Esophagus squamous epithelium (tissue), 5 donors: ENCODE measurements at places on chromosomes 2 and 18.
A peak's percentile ranks its signal among the peaks of the same experiment; 100 is the strongest.

DNA sequence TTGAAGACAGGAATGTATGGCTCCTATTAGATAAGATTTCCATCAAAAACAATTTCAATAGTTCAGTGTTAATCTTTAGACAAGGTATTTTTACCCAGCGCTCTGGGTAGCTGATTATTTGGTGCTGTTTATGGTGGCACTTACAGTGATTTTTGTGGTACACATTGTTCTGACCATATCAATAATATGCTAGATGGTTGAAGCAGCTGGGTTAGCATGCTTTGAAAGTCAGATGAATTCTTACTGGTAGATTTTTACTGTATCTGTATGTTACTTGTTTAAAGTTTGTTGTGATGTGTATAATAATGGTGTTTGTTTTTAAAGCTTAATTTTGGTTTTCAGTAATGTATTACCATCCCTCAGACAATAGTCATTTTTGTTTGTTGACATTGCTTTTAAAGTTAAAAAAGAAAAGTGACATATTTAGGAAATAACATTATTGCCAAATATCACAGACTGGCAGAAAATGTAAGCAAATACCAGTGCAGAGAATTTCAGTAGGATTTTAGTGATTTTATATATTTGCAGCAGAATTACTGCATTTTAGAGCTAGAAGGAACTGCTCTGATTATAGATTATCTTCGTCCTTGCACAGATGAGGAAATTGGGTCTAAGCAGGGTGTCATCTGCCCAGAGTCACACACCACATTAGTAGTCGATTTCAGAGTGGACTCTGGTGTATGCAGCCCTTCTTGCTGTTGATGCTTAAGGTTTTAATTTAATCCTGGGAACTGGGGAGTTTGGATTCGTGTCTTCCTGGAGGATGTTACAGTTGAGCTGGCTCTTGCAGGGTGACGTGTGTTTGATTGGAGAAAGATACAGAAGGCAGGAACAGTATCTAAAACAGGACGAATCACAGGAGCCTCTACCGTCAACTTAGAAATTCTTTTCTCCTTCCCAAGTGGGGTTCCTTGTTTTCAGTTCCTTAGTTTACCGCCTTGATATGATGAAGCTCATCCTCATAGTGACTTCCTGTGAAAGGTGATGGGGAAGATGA, 6.6 kb downstream of the SOCS6 start:
- no peak overlapping the region for H3K27ac ChIP-seq
- H3K27me3 ChIP-seq, result no peaks in the 10 kb centered on the region
- no peak for DNase-seq
- no peak overlapping the region for H3K4me3 ChIP-seq

GRCh38 chr2:41970988-41971660, 76.7 kb upstream of the PKDCC start:
- DNase-seq, result no peak
- no peak overlapping the region for H3K27ac ChIP-seq
- H3K4me1 ChIP-seq, result peaks cover 12% of the 10 kb centered on the region
- H3K27me3 ChIP-seq, result peaks cover 6% of the 10 kb centered on the region
- no peaks in the 10 kb centered on the region for H3K36me3 ChIP-seq

GRCh38 chr2:32011485-32011960, 715 bp upstream of the MEMO1 start:
- no peaks in the 10 kb centered on the region for H3K36me3 ChIP-seq
- H3K4me1 ChIP-seq, result peaks cover 10% of the 10 kb centered on the region
- DNase-seq, result no peak
- peak overlapping the region; percentile 97 for H3K4me3 ChIP-seq

GRCh38 chr2:31983762-31984467, 26.9 kb downstream of the MEMO1 start:
- H3K27me3 ChIP-seq, result no peaks in the 10 kb centered on the region
- no peak overlapping the region for H3K27ac ChIP-seq
- DNase-seq, result no peak
- peaks cover 34% of the 10 kb centered on the region for H3K4me1 ChIP-seq
- no peak overlapping the region for H3K4me3 ChIP-seq

GRCh38 chr2:43057742-43058725, 168.4 kb downstream of the ZFP36L2 start:
- H3K4me3 ChIP-seq, result no peak overlapping the region
- H3K27me3 ChIP-seq, result no peaks in the 10 kb centered on the region
- no peak for DNase-seq
- H3K36me3 ChIP-seq, result no peaks in the 10 kb centered on the region

DNA sequence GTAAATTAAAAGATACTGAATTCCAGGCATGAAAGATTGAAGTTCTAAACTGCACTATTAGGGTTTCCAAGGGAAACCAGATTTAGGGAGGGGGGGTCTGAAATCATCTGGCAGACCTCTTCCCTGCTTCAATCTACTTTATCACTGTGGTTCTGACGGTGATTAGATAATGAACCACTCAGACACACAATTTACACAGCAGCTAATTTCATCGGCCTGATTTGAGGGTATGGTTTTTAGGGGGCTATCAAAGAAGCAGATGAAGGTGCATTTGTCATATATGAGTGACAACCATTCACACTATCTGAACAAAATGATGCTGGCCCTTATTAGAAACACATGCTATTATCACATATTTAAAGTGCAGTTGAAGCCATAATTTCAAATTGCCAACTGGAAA, 106.0 kb downstream of the OLA1 start:
- H3K4me3 ChIP-seq, result no peak overlapping the region
- no peak for DNase-seq
- H3K36me3 ChIP-seq, result no peaks in the 10 kb centered on the region
- H3K27me3 ChIP-seq, result no peaks in the 10 kb centered on the region

DNA sequence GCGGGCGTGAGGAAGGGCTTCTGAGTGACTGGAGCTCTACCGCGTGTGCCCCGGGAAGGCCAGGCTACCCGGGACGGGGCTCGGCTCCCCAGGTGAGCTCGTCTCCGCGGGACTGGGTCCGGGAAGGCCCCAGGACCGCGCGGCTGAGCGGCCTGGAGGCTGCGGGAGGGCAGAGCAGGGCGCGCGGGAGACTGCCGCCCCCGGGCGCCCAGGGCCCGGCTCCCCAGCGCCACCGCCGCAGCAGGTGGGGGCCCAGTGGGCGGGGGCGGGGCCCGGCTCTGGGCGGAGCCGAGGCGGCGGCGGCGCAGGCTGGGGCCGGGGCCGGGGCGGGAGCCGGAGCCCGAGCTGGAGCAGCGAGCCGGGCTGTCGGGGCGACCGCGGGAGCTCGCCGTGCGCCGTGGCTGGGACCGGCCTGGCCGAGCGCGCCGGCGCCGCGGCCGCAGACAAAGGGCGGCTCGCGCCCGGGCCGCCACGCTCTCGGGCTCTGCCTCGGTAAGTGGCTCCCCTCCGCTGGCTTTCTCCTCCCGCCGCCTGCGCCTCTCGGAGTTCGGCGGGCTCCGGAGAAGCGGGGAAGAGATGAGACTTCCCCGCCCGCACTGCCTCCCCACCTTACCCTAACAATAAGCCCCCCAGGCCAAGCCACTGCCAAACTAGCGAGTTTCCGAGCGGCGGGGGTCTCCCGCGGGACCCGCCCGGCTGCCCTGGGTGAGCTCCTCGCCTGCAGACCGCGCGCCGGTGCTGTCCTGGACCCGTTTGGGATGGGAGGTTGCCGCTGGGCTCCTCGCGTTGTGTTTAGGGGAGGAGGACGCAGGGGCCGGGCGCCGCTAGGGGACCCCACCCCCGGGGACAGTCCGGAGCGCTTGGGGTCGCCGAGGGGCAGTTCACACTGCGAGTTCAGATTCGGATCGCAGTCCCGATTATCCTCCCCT, at the start of gene MAPK4:
Gene MAPK4, plus strand, starts transcription at position 336 of the 929 bp plus-strand sequence. CDS start 103,872 bp downstream, outside the sequence.
- peaks cover 26% of the 10 kb centered on the region for H3K4me1 ChIP-seq
- no peak for DNase-seq
- H3K27ac ChIP-seq, result peak within 1 kb of the TSS; percentile 66
- H3K36me3 ChIP-seq, result no peaks in the 10 kb centered on the region
- no peaks in the 10 kb centered on the region for H3K27me3 ChIP-seq

DNA sequence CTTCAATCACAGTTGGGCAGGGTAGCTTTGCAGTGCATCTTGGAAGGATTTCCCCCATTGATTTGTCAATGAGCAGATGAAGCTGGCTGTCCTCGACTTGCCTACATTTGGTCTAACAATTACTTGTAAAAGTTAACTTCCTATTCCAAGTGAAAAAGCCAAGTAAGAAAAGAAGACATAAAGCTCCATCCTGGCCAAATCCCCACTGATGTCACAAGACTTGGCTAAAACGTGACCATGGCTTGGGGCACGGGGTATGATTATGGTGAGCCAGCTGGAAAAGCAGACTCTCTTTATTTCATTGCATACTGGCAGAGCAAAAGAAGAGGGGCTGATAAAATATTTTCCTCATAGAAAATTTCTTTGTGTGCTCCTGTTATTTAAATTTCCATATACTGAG, 25.4 kb upstream of the PID1 start:
- H3K27ac ChIP-seq, result no peak overlapping the region
- H3K27me3 ChIP-seq, result no peaks in the 10 kb centered on the region
- DNase-seq, result no peak
- H3K36me3 ChIP-seq, result no peaks in the 10 kb centered on the region

DNA sequence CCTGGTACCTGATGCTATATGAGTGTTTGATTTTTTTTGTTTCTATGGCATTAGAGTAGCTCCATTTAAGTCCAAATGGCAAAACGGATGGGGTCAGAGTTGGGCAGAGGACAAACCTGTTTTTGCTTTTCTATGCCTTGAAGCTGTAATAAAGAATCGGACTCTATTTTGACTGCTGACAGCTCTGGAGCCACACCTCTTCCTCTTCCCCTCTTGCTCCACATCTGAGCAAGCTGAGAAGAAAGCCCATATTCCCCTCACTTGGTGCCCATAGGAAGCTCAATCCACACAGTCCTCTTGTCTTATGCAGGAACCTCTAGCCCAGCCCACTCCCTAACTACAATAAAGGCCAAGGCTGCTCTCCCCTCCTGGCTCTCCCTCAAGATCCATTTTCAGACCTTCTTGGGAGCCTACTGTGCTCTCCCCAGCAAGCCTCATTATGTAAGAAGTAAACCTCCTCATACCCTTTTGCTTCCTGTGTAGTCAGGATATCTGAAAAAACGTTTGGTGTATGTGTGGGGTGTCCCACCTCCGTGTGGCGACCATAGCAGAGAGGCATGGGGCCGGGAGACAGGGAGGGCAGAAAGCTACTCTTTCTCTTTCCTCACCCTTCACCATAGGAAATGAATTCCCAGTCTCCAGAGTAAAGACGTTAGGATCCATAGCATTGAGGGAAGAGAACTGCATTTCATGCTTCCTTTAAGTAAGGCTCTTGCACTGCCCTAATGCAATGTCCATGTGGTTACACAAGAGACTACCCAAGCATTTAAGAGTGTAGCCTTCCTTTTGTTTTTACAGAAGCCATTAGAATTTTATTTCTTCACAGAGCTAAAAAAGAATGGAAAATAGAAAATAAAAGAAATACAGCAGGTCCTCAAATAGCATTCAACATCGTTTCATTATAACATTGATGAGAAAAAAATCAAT, 41.9 kb upstream of the RAPGEF4 start:
- H3K4me3 ChIP-seq, result no peak overlapping the region
- peaks cover 11% of the 10 kb centered on the region for H3K4me1 ChIP-seq
- H3K27ac ChIP-seq, result peak overlapping the region; percentile 16
- no peaks in the 10 kb centered on the region for H3K27me3 ChIP-seq
- no peaks in the 10 kb centered on the region for H3K36me3 ChIP-seq
- no peak for DNase-seq

DNA sequence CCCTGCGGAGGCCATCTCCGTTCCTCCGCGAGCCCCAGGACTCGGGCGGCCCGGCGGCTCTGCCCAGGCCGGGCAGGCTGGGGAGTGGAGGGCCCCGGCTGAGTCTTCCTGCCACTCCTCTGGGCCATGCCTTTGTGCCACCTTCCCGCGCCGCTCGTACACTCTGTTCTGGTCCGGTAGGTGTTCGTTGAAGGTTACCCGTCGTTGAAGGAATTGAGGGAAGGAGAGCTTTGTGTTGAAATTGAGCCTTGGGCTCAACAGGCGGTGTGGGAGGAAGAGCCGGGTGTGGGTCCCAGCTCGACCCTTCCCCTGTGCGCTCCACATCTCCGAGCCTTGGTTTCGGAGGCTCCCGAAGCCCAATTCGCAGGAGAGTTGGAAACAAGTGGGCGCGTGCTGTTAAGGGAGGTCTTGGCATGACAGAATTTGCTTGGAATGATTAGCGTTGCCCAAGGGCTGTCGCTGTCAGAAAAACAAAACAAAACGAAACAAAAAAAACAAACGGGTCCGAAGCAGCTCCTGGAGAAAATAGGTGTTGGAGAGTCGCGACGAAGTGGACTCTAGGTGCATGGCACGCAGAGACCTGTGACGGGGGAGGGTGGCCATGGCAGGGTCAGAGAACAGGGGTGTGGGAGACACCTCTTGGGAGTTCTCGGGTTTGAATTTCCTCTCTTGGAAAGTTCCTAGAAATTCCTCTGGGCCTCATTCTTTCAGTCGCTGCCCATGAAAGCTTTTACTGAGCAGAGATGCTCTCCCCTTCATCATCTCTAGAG, 1.2 kb upstream of the MZT2A start:
- no peak for DNase-seq
- H3K27me3 ChIP-seq, result no peaks in the 10 kb centered on the region
- peaks cover 23% of the 10 kb centered on the region for H3K4me1 ChIP-seq
- H3K36me3 ChIP-seq, result no peaks in the 10 kb centered on the region
- H3K4me3 ChIP-seq, result peak overlapping the region; percentile 80

GRCh38 chr18:9810994-9811705, 74.6 kb upstream of the TXNDC2 start:
- no peaks in the 10 kb centered on the region for H3K36me3 ChIP-seq
- DNase-seq, result no peak
- H3K4me1 ChIP-seq, result peaks cover 18% of the 10 kb centered on the region
- H3K4me3 ChIP-seq, result no peak overlapping the region
- H3K27me3 ChIP-seq, result no peaks in the 10 kb centered on the region
- H3K27ac ChIP-seq, result no peak overlapping the region

DNA sequence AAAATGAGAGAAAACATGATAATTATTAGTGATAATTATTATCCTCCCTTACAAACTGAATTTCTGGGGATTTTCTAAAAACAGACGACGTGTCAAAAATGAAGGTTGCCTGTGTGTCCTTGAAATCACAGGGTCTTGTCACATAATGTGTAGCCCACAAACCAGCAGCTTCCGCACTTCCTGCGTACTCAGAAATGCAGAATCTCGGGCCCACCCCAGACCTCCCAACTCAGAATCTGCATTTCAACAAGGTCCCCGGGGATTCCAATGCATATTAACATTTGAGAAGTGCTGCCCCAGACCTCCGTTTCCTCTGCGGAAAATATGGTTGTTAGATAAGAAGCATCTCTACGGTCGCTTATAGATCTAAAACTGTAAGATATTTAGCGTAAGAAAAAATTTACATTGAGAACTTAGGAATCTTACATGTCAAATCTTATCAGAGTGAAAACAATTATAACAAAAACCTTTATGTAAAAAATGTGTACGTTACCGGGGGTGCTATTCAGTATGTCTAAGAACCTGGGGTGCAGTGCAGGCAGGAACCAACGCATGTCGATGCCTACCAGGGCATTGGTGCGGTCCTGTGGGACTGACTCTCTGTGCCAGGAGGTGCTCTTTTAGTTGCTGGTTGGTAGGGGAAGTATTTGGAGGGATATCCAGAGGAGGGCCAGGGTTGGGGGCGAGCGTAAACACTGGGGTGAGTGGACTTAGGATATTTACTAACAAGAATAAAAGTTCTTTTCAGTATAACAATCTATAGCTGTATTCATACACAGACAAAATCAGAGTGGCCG, 15.2 kb downstream of the CDKL4 start:
- no peak for DNase-seq
- no peak overlapping the region for H3K4me3 ChIP-seq
- H3K27ac ChIP-seq, result peak overlapping the region; percentile 11
- H3K27me3 ChIP-seq, result no peaks in the 10 kb centered on the region
